ENCODE measurements at places on chromosomes 7 and 10.

GRCh38 chr7:29723599-29723998 is 82.7 kb upstream of the WIPF3 start:
- DNase-seq, result no peak

DNA sequence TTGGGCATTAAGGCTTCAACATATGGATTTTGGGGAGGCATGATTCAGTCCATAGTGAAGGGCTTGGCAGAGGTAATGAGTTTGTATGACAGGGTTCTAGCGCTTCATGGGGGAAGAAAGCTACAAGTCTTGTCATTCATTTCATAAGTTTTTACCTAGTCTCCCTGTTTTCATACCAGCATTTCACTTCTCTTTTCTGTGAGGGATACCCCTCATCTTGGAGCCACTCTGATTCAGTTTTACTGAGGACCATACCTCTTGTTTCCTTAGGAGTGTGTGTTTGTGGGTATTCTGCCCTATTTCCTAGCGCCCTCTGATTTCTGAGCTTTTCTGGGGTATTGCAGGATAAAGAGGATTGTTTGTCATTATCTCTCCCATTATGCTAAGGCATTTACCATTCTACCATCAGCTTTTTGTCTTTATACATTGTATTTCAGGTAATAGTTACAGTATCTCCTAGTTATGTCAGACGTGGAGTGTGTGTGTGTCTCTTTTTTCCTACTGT is 6.8 kb downstream of the RSBN1L start:
- DNase-seq, result no peak

DNA sequence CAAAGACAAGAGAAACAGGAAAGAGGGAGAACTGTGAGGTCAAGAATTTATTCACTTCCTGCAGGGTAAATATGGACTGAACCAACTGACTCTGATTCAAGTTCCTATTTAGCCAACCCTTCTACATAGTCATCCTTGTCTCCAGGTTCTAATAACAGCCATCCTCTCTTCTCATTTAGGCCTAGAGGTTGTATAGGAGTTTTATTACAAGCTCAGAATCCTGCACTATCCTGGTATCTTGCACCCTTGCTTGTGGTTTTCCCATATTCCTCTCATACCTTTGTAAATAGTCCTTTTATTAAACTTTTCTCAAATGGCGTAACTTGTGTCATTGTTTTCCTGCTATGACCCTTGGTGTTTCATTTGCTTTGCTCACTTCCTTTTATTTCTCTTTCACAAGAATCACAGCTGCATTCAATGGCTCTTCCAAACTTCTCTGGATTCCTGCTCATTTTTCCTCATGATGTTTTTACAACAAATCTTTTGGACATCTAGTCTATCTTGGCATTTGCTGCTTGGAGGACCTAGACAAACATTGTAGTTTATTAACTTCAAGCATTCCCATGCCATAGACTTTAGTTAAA is 12.4 kb upstream of the OR2A5 start:
- no peak for DNase-seq

DNA sequence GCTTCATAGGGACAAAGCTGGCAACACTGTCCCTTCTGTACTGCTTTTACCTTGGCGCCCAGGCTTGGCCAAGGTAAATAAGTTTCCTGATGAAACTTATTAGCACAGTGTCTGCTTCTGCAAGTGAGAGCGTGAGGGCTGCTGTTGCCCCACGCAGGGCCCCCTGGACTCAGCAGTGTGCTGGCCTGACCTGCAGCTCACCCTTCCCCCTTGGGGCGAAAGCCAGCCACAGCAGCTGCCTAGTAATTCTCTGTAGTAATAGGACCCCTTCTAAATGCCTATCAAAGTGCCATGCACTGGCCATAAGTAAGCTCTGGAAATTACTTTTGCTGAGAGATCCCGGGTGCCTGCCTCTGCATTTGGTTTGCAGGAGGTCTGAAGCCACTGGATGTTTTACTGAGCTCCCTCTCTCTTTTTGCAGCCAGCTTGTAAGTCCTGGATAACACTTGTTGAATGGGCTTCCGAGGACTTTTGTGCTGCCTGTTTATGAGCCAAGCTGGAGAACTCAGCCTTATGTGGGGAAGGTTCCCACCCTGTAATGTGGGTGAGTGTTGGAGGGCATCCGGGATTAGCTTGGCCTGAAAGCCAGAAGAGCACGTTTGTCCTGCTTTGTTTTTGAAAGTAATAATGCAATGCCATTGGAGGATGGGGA is 293.9 kb downstream of the C7orf25 start:
- no peak for DNase-seq

DNA sequence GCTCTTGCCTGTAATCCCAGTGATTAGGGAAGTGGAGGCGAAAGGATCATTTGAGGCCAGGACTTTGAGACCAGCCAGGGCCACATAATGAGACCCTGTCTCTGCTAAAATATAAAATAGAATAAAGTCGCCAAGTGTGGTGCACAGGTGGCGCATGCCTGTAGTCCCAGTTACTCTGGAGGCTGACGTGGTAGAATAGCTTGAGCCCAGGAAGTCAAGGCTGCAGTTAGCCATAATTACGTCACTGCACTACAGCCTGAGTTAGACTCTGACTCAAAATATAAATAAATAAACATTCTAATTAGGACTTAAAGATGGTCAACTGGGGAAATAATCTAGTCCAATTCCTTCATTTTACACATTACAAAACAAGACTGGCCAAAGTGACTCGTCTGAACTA is 768 bp downstream of the CHCHD2 start:
- peak; percentile 28 for DNase-seq

GRCh38 chr10:124579011-124579399 is 117.4 kb downstream of the LHPP start:
- no peak for DNase-seq

DNA sequence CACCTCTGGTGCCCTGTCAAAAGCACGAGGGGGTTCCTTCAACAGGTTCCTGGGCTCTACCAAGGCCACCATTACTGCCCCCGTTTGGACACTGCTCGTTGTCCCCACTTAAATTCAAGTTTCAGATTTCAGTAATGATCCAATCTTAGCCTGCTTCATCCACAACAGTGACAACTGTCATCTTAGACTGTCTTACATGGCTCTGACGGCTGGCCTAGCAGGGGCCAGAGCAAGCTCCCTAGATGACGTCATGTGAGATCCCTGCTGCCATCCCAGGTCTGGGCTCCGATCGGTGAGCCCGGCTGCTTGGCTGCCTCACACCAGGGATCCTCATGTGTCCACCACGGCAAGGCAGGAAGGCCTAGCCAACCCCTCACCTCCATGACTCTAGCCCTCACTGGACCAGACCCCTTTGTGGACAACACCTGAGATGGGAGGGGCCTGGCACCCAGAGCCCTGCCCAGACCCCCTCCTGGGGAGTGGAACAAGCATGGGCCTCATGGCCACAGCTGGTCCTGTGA is 82.5 kb downstream of the FAM53B start:
- no peak for DNase-seq

GRCh38 chr10:58773944-58774343 is 261.3 kb downstream of the BICC1 start:
- no peak for DNase-seq

DNA sequence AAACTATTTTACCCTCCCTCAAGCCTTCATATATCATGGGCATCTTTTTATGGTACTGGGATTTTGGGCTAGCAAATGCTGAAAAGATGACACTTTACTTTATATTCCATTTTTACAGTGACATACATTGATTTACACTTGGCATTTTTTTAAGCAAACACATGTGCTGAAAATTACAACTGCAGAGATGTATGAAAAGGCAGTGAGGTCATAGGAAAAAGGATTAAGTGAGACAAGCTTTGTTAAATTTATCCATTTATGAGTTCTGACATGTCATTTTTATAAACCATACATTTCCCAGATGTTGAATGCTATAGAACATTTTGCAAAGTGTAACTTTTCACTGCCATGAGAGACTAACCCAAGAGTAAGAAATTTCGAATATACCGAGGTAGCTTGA is 68.8 kb upstream of the RSU1 start:
- DNase-seq, result no peak

GRCh38 chr10:116241642-116242410 is 31.2 kb downstream of the GFRA1 start:
- no peak for DNase-seq

DNA sequence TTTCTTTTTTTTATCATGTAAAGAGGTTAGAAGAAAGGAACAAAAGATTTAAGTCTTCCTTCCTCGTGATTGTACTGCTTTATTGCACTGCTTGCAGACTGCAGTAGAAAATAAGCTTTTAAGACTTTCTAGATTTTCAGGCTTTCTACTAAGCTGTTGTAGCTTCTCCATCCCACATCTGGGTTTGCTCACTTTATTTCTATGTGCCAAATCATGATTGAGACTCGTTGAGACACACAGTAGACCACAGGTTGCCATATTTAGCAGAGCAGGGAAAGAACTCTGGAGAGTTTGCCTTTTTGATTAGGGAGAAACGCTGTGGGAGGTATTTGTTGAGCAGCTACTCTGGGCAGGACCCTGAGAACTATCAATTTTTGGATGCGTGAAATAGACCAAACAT is 89.2 kb upstream of the BTBD16 start:
- DNase-seq, result no peak

GRCh38 chr7:144414815-144415214 is 11.3 kb upstream of the NOBOX start:
- DNase-seq, result peak; percentile 7

DNA sequence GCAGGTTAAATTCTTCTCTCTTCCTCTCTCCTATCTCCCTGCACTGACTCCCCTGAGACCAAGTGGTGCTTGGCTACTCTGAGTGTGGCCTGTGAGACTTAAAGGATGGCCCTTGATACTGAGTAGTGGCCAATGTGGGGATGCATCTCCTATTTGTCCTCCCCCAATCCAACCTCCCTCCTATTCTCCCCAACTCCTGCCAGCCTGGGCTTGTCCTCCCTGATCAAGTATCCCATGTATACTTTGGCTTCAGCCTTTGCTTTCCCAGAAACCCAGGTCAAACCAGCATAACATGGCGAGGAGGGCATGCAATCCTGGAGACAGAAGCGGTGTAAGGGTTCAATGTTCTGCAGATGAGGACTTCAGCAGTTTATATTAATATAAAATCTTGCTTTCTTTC is 77.9 kb upstream of the GRB10 start:
- no peak for DNase-seq

DNA sequence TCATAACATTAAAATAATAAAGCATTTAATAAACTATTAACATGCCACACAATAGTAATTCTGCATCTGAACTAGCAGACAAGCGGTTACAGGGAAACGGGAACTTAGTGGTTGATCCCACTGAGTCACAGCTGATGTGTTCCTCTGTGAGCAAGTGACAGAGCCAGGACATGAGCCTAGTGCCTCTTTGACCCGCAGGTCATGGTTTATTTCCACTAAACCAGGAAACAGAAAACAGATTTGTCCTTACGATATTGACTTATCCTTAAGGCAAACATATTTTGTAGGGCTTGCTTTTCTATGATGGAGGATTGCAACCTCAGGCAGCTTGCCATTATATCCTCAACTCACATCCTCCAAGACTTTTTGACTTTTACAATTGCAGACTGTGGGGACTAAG is 987.3 kb downstream of the CCSER2 start:
- DNase-seq, result no peak

GRCh38 chr7:74253331-74253730 is 868 bp downstream of the RFC2 start:
- no peak for DNase-seq
